NCI-H2029 treated with DMSO at 0.1 percent for 48 hours (cell line): ENCODE measurements at places on chromosomes 3 and 15.

GRCh38 chr15:77856705-77857346 is 220.7 kb downstream of the TBC1D2B start:
- DNase-seq = no peak

GRCh38 chr3:122748347-122748746 is 45.3 kb downstream of the HSPBAP1 start:
- no peak for DNase-seq

- DNase-seq = no peak
These were observed 245.2 kb downstream of the IL20RB start for GRCh38 chr3:137202941-137203340.

DNA sequence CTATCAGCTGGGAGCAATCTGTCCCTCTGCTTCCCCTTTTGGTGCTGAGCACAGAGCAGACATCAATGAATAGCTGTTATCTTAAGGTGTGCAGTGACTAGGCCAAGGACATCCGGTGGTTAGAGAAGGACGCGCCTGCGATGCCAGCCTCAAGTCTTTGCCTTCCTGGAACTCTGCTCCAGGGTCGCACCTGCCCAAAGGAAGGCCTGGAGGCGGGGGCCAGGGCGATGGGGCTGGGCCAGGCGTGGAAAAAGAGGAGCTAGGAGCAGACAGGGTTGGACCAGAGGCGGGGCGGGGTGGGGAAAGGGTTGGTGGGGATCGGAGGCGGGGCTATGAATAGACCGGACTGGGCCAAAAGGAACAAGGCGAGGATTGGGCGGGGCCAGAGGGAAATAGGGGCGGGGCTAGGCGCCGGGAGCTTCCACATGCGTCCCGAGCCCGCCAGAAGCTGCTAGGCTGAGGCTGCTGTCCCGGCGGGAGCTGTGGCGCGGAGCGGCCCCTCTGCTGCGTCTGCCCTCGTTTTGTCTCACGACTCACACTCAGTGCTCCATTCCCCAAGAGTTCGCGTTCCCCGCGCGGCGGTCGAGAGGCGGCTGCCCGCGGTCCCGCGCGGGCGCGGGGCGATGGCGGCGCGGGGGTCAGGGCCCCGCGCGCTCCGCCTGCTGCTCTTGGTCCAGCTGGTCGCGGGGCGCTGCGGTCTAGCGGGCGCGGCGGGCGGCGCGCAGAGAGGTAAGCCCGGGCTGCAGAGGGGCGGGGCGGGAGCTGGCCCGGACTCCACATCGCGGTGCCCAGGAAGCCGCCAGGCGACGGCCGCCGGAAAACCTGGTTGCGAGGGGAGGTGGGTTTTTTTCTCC is at the start of gene CHRNA5:
Gene CHRNA5 (plus strand): TSS at position 424 of the 854 bp plus-strand sequence. CDS start 200 bp downstream, at position 624.
- DNase-seq = peak; percentile 58

GRCh38 chr15:90072978-90073640 is 29.2 kb downstream of the IDH2 start:
- DNase-seq = no peak
